ENCODE measurements at places on chromosomes 11 and 22.

- no peak for DNase-seq
Measured at GRCh38 chr11:102280245-102280833, 36.9 kb upstream of the BIRC3 start.

- peak; percentile 19 for DNase-seq
Measured at GRCh38 chr11:19978668-19979518, 181.4 kb downstream of the DBX1 start.

DNA sequence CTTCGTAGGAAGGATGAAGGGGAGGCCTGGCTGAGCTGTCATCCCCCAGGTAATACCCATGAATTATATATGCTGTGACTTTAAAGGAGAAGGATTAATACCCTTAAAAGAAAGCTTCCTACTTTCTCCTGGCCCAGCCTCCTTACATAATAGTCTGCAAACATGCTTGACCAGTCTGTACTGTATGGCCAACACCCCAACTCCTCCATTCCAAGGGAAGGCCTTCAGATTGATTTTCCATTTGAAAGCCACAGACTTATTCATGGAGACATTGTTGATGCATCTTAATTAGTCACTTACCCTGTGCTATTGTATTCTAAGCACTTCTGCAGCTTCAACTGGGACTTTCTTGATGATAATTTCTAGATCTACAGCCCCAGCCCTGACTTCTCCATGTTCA lies 2.0 kb downstream of the PAAF1 start:
- DNase-seq, result no peak

- no peak for DNase-seq
Measured at GRCh38 chr11:29255401-29255800, 761.4 kb downstream of the KCNA4 start.

- no peak for DNase-seq
Measured at GRCh38 chr11:113410414-113411135, 23.0 kb downstream of the ANKK1 start.

GRCh38 chr11:40885250-40885954 lies 574.0 kb downstream of the LRRC4C start:
- no peak for DNase-seq

DNA sequence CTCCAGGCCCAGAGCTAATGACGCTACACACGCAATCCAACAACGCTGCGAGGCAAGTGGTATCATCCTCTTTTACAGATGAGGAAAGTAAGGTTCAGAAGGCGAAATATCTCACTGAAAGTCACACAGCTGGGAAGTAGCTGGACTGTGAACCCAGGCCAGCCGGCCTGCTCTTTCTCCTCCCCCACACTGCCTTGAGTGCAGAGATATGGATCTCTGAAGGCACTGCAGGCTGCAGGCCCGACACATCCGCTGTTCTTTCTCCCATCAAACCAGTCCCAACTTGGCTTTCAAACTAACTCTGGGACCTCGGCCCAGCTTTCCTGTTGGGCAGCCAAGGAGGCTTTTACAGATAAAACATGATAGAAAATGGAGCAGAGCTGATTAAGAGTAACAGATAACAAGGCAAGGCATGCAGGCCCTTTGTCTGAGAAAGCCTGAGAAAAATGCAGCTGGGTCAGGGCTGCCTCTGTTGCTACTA lies 64.0 kb upstream of the PTPRJ start:
- DNase-seq, result no peak

DNA sequence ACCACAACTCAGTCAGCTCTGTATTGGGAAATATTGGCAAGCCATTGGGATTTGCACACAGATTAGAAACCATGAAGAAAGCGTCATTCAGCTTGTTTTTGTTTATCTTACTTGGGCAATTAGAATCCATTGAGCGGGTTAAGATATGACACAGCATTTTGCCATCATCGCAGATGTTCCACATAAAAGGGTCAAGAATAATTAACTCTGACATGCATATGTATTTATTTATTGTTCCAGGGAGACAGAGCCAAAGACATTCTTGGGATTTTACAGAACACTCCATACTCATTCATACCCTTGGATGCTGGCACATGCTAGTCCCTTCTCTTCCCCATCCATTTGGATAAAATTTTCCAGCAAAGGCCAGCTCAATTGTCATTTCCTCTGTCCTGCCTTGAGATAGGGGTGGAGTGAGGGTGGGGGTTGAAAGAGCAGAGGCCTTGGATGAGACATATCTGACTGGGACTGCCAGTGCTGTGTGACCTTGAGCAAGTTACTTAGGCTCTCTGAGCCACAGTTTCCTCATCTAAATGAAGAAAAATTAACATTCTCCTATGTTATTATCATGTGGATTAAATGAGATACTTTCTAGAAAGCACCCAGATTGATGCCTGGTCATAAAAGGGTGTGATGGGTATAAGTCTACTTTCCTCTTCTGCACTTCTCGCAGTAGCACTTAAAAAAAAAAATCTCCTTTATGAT lies 179.7 kb downstream of the RRAS2 start:
- no peak for DNase-seq

- DNase-seq, result no peak
Measured at GRCh38 chr11:35313066-35313759, 106.1 kb downstream of the SLC1A2 start.

DNA sequence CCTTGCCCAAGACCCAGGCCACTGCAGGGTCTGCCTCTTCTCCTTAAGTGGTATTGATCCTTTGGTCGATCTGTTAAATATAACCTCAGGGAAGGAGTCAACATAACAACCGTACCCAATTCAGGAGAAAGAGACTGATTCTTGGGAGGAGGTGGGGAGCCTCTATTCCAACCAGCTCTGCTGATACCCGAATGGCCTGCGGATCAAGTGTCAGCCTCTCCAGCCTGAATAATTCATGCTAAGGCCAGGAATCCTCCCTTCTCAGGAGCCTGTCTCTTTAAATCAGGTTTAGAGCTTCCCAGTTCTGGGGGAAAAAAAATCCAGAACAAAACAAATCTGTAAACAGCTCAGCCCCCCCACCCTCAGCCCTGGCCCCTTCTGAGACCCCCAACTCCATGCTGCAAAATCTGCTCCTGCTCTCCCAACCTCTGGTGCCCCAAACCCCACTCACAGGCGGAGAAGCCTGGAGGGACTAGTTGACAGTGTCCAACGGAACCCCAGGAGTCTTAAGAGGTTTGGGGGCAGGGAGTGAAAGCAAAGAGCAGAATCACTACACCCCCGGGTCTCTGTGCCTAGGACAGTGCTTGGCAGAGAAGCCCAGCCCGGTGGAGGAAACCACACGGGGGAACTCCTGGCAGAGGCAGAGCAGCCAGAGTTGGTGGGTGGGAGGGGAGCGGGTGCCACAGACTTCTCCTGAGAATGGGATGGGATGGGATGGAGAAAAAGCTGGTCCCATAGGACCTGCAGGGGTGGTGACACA lies 863 bp upstream of the TPBGL start:
- no peak for DNase-seq

GRCh38 chr11:132999516-132999915 lies 532.8 kb downstream of the OPCML start:
- no peak for DNase-seq

DNA sequence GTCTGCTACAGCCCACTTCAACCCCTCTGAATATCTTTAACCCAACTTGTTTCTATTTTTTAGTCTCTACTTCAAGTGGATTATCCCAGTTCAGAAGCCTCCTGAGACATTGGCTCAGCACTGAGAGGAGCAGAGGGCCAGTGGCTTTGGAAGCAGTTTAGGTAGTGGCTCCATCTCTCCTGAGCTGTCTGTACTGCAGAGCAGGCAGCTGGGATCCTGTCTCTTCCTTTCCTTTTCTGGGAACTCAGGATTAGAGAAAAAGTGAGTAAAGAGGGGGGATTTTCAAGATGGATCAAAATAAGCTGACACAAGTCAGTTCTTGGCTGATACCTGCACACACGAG lies 512.0 kb downstream of the OPCML start:
- DNase-seq, result no peak

GRCh38 chr11:63889344-63889743 lies 27.6 kb downstream of the RCOR2 start:
- no peak for DNase-seq

- no peak for DNase-seq
Measured at GRCh38 chr22:38753948-38754750, 1.6 kb downstream of the SUN2 start.

- DNase-seq, result no peak
Measured at GRCh38 chr11:90428836-90429235, 206.0 kb upstream of the CHORDC1 start.

DNA sequence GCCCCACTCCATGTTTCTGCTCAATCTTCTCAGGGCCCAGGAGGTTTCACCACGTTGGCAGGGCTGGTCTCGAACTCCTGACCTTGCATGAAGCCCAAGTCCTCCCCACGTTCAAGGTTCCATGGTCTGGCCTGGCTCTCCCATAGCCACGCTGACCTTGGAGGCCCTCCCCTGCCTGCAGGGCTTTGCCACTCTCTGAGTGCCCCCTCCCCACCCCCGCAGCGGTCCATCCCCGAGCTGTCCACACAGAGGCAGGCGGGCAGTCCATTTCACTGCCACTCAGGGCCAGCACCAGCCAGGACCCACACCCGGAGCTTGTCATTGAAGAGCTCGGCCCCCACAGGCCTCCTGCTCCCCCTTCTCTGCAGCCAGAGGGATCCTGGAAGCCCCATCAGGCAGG lies 30.7 kb downstream of the ARHGAP8 start:
- no peak for DNase-seq

DNA sequence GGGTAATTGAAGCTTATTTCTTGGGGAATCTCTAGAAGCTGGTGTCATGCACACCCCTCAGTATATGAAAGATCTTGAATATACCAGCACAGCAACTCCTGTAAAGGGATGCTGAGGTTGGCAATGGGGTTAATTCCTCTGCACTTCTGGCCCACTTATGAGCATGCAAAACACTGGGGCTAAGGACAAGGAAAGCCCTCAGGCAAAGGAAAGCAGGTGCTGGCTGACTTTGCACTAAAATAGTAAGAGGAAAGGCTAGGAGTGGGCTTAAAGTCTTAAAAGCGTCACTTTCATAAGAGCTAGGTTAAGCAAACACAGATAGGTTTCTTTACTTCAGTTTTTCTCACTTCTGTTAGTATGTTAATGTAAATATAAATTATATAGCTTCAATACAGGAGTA lies 572.6 kb upstream of the LUZP2 start:
- DNase-seq, result no peak

- DNase-seq, result no peak
Measured at GRCh38 chr11:100467821-100468508, 219.1 kb upstream of the ARHGAP42 start.

DNA sequence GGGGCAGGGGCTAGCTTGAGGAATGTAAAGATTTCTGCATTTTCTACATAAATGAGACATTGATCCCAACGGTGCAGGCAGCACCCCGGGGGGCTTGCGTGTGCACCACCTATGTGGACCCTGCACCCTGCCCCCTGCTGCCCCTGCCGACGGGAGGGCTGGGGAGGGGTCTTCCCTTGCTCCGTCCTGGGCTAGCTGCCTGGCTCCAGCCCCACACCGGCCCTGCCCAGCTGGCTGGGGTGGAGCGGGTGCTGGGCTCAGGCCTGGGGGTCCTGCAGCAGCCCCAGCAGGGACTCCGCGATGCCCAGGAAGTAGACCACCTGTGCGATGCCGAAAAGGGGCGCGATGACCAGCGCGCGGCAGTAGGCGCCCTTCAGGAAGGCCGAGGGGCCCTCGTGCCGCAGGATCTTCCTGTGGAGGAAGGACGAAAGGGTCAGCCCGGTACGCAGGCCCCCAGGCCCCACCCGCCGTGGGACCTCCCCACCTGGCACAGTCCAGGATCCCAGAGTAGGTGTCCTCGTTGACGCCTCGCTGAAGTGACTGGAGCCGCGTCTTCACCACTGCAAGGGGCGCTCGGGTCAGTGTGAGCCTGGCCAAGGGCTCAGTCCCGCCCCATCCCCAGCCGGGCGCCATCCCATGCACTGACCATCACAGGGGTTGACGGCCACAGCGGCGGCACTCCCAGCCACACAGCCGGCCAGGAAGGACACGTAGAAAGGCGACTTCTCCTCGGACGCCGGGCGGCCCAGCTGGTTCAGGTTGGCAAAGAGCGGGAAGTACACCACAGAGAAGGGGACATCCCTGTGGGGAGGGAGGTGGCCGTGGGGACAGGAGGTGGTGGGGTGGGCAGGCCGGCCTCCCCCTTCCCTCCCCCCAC lies 2.0 kb upstream of the CEND1 start:
- DNase-seq, result no peak

GRCh38 chr11:69288883-69289242 lies 5.1 kb upstream of the MYEOV start:
- DNase-seq, result no peak

- DNase-seq, result peak; percentile 44
Measured at GRCh38 chr11:9726321-9727022, 62.6 kb downstream of the SWAP70 start.

- no peak for DNase-seq
Measured at GRCh38 chr11:113615773-113616172, 90.3 kb downstream of the TMPRSS5 start.

- DNase-seq, result no peak
Measured at GRCh38 chr22:46636221-46637002, 16.2 kb downstream of the GRAMD4 start.

DNA sequence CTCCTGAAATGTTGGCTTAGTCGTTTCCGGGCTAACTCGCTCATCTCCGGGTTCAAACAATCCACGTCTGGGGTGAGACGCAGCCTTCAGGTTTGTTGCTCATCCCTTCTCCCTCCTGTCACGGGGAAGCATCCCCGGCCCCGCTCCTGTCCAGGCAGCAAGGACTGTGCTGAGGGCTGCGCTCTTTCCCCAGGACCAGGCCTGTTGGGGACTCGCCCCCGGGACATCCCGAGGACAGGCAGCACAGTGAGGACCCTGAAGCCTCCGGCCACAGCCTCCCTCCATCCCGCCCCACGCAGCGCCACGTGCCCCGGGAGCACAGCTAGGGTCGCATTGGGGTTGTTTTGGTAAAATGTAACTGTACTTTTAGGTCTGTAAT lies 252.0 kb downstream of the BRD1 start:
- no peak for DNase-seq

GRCh38 chr11:73565804-73566203 lies 32.1 kb downstream of the FAM168A start:
- no peak for DNase-seq

GRCh38 chr11:102260241-102260640 lies 57.0 kb upstream of the BIRC3 start:
- DNase-seq, result no peak

GRCh38 chr11:94171693-94172440 lies 43.2 kb downstream of the PANX1 start:
- DNase-seq, result no peak

- DNase-seq, result no peak
Measured at GRCh38 chr11:44199298-44199697, 103.8 kb downstream of the EXT2 start.

GRCh38 chr11:93216511-93217101 lies 18.8 kb upstream of the SLC36A4 start:
- DNase-seq, result no peak

GRCh38 chr11:71446942-71447688 lies 1.1 kb downstream of the DHCR7 start:
- DNase-seq, result no peak

GRCh38 chr11:17156283-17156682 lies 51.5 kb downstream of the PIK3C2A start:
- DNase-seq, result no peak

DNA sequence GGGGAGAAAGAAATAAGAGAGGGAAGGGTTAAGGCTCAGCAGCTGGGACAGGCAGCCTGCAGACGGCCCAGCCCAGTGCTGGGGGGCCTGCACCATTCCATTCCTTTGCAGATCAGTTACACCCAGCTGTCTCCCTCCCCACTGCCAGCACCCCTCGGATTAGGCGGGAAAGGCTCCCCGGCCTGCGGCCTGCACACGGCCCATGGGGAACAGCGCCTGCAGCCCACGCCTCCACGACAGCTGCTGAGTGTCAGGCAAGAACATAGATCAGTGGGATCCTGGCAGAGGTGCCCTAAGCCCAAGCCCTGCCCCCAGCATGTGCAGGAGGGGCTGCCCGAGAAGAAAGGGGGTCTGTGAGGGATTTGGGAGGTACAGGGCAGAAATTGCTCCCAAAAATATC lies 65.8 kb upstream of the MYOD1 start:
- no peak for DNase-seq

- DNase-seq, result no peak
Measured at GRCh38 chr11:48098024-48098423, 117.7 kb downstream of the PTPRJ start.

All from H54 (cell line).